ENCODE measurements at places on chromosomes 12 and 14.

DNA sequence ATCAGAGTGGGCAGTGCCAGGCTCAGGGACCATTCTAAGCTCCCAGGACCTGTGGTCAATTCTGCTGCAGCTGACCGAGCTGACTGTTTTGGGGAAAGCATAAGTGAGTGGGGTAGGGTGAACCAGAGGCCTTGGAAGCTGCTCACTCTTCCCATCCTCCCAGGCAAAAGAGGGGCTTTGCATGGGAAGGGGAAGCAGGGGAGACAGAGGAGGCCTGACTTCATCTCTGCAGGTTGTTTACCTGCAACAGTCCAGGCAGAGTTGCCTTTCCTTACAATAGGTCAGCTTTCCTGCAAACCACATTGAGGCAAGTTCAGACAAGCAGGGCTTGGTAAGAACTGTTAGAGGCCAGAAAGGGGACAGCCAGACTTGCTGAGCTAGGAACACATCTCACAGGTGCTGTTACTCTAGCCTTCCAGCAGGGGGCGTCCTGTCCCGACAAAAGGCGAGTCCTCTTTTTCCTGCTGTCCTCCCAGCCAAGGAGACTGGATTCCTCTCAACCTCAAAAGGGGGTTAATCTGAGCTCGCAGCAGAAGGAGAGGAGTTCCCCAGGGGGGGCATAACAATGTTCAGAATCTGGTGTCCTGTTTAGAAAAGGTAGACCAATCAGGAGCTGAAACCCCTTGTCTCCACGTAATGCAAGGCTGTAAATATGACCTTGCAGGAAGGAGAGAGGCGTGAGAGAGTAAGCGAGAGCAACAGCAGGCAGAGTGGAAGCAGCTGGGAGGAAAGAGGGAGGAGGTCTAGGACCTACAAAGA lies 4.3 kb upstream of the DHRS2 start:
- peak; percentile 64 for DNase-seq

- DNase-seq = no peak
Measured at GRCh38 chr12:42496886-42497285, 92.7 kb downstream of the PRICKLE1 start.

DNA sequence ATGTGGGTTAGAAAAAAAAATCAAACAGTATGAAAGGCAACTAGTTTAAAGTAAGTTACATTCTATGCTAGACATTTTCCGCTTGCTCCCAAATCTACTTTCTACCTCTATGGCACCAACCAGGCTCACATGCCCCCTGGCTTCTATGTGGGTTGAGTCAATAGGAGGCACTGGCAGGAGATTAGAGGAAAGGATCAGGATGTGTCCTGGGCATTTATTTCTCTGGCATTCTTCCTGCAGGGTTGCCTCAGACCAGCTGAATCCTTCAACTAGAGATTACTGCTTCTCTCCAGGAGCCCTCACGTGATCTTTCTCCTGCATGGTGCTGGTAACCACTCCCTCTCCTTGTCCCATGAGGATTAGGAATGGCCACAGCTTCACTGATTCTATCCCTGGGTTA lies 14.9 kb upstream of the CCDC60 start:
- no peak for DNase-seq

DNA sequence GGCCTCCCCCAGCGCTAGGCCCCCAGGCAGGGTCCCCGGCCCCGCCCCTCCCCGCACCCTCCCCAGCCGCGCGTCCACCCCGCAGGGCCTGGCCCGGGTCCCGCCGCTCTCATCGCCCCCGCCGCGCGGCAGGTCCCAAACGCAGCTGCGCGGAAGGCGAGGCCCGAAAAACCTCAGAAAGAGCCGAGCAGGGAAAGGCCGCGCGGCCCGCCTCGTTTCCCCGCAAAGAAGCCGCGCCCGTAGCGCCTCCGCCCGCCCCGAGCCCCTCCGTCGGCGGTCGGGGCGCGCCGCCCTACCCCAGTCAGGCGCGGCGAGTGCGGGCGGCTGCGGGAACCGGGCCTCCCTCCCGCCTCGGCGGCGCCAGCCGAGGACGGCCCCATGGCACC lies 324 bp downstream of the POLE start:
- no peak for DNase-seq

DNA sequence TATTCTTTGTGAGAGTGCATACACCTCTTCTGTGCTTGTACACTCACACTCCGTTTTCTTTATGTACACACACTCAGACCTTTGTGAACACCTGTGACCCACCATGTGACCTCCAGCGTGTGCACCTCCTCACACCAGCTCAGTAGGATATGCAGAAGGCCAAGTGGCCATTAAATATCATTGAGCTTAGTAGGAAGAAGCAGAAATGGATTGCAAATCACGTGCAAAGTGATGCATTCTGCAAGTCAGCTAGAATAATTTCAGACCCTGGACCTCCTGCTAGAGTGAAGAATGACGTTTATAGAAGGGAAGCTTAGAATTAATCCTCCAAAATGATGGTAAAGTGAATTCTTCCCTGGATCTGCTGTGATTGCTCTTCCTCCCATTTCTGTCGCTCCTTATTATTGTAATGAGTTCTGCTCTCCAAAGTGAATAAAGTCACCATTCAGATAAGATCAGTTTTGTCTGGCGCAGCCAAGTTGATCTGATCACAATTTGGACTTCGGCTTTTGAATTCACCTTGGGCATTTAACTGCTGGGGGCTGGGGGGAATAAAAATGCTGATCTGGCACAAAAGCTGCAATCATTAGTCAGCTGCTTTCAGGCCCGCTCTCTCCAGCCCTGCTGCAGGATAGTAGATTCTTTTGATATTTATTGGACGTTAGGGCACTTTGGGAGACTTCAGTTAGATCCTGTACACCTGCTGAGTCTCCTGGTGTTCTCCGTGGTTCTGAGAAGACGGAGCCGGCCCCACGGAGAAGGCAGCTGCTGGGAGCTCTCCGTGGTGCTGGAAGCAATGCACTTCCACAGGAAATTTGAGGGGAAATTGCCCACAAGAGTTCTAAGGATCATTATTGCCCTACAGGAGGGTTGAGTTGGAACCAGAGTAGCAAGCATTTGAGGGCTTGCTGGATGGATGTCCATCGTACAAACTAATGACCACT lies 12.4 kb upstream of the NRXN3 start:
- DNase-seq = no peak

GRCh38 chr12:27779920-27780611 lies at the start of the genes KLHL42 and MANSC4:
KLHL42 (plus strand) TSS chr12:27780233; CDS start chr12:27780331, 98 bp downstream.
MANSC4 (minus strand) TSS chr12:27780236; CDS start chr12:27771276, 8,960 bp downstream.
- peak; percentile 33 for DNase-seq

- no peak for DNase-seq
Measured at GRCh38 chr12:6266971-6267721, 43.3 kb upstream of the PLEKHG6 start.

- no peak for DNase-seq
Measured at GRCh38 chr14:69481815-69482568, 2.5 kb upstream of the PLEKHD1 start.

- no peak for DNase-seq
Measured at GRCh38 chr12:113039911-113040445, 16.6 kb upstream of the DTX1 start.

DNA sequence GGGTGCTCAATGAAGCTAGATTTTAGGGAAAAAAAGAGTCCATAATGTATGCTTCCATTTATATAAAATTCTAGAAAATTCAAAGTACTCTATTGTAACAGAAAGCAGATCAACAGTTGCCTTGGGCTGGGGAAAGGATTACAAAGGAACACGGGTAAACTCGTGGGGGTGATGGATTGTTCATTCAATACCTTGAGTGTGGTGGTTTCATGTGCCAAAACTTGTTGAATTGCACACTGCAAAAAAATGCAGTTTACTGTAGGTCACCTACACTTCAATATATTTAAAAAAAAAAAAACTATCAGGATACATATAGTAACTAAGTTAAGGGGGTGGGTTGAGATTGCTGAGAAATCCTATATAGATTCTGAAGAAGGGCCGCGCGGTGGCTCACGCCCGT lies 33.6 kb downstream of the PAWR start:
- DNase-seq = no peak

DNA sequence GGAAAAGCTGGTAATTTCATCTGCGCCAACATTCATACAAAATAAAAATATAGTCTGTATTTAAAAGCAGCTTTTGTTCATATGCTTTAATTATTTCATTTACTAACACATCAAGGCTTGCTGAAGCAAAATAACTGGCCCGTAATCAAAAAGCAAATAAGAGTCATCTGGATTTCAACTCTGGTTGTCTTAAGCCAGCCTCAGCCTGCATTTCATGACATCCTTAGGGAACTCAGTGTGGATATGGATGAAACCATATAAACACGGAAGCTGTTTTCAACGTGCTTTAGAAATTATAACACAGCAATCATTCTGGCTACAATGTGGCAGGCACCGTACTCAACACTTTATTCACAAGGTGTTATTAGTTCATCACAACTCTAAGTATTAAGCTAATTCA lies 852 bp downstream of the COX16 start:
- no peak for DNase-seq

DNA sequence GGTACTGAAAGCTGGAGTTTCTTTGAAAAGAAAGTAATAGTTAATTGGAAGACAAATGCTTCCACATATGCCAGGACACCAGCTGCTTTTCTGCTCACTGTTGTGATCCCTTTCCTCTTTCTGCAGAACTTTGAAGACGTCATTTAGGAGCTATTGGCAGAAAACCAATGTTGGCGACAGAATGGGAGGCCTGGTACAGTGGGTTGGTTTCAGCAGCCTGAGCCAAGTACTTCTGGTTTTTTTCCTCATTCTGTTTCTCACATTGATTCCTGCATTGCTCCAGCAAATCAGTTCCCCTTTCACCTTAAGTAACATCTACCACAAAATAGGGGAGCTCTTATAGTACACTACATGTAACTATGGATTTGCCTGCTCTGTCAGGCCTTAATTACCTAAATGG lies 96.9 kb downstream of the FIGNL2 start:
- DNase-seq = peak; percentile 20

DNA sequence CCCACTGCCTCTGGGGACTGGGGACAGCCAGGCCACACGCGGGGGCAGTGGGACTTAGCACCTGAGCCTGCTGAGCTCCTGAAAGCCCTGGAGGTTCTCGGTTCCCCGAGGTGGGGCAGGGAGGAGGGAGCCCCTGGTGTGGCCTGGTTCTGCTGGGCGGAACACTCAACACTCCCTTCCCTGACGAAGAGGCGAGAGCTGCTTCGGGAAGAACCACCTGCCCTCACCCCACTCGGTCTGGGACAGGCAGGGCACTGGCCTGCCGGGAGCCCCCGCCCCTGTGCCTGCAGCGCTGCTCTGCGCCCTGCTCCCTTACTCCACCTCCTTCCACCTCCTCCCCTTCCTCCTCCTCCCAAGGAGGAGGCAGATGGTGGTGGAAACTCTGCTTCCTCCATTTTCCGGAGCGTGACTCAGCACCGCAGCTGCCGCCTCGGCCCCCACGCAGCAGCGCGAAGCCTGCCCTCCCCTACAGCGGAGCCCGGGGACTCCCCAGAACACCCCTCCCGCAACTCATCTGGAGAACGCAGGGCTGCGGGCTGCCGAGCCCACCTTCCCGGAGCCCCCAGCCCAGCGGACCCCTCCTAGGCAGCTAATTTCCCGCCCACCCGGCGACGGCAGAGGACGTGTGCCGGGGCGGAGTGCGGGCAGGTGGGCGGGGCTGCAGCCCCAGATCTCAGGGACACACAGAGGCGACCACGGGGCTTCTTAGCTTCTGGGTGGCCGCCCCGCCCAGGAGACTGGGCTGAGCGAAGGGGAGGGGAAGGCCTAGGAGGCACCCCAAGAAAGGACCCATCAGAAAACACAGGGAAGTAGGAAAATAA lies 11.7 kb upstream of the INF2 start:
- peak; percentile 75 for DNase-seq

- DNase-seq = no peak
Measured at GRCh38 chr12:123150744-123151456, at the start of gene PITPNM2. PITPNM2 (minus strand) TSS chr12:123151090; CDS start chr12:123034590, 116,500 bp downstream.

DNA sequence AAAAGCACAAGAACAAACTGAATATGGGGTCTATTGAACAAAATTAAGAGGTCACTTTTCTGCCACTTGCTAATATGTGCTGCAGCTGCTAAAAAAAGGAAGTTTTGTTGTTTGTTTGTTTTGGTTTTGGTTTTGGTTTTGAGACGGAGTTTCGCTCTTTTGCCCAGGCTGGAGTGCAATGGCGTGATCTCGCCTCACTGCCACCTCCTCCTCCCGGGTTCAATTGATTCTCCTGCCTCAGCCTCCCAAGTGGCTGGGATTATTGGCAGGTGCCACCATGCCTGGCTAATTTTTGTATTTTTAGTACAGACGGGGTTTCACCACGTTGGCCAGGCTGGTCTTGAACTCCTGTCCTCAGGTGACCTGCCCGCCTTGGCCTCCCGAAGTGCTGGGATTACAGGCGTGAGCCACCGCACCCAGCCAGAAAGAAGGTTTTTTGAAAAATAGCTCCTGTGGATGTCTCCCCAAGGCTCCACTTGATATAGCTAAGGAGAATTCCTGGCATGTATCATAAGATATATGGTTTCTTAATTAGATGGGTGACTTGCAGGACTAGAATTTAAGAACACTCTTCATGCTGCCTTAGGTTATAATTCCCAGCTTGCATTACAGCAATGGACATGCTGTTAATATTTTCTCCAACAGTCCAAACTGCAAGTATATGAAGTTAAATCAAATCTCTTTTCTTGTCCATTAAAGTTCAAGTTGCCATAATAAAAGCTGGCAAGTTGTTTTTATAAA lies 237.6 kb upstream of the AMIGO2 start:
- no peak for DNase-seq

GRCh38 chr12:83664650-83665049 lies 977.9 kb downstream of the TMTC2 start:
- peak; percentile 78 for DNase-seq

GRCh38 chr12:73452672-73453469 lies 1084.8 kb upstream of the ATXN7L3B start:
- no peak for DNase-seq

DNA sequence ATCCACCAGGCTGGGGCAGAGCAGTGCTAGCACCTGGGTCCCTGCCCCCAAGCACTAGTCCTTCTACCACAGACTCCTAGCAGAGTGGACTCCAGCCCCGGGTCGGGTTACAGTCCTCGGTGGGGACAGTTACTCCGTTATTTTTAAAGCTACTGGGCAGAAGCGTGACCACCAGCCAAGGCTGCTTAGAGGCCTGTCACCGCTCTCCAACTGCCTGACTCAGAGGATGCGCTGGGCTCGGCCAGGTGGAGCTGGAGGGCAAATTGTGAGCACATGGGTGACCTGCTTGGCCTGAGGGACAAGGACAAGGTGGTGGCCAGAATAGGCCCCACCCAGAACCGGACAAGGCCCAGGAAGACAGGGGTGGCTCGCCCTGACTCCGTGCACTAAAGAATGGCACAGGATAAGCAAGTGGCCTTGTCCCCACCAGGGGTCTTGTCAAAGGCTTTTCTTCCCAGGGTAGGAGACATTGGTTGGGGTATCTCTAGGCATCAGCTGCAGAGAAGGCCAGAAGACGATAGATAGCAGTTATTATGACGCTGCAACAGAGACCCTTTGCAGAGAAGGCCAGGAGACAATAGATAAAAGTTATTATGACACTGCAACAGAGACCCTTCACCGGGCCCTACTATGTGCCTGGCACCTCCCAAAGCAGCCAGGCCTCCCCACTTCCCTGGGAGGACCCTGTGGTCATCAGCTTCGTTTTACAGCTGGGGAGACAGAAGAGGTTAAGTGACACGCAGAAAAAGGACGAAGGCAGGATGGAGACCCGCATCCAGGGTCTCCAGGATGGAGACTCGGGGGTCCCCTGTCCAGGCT lies 1.6 kb downstream of the ABCB9 start:
- no peak for DNase-seq

DNA sequence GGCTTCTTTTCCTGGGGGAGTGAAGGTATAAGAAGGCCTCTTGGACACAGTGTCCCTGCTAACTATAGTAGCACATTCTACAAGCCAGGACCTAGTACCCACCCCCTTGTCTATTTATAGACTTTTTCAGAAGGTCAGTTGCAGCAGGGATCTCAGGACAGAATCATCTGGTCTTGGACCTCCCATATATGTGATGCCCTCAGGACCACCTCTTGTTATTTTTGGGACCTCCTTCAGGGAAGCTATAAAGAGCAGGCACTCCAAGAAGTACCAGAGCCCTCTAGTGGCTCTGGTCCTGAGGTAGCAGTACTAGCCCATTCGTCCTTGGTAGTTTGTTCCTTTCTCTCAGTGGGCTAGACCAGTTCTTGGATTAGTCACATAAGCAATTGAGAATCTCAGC lies 4.3 kb downstream of the COQ10A start:
- no peak for DNase-seq

Measured in NCI-H1694 (cell line).